ENCODE measurements at places on chromosomes 13 and 19.

- no peak for DNase-seq
Measured at GRCh38 chr13:24348797-24349515, 39.6 kb downstream of the C1QTNF9 start.

DNA sequence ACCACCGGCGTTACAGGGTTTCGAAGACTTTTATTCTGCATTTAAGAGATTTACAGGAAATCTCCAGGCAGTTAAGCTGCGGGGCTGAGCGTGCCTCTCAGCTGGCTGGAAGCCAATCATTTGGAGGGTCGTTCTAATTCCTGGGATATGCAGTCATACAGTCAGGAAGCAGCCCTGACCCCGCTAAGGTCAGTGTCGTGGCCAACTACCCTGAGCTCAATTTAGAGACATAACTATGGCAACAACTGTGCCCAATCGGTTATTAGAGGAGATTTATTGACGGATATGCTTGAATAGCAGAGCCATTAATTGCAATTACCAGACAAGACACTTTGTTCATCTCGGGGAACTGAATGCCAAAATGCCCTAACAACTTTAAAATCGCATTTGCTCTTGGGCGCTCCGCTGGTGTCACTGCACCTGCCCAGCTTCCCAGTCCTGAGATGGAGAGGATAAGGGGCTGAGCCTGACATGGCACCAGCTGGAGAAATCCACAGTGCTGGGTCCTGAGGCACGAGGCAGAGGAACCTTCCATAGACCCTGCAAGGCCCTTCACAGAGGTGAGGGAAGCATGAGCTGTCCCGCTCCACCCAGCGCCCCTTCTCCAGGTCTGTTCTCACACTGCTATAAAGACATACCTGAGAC is 15.1 kb upstream of the ZNF507 start:
- no peak for DNase-seq

GRCh38 chr19:18849838-18850400 is 18.2 kb downstream of the UPF1 start:
- no peak for DNase-seq

- no peak for DNase-seq
Measured at GRCh38 chr13:113365583-113365970, 1.6 kb upstream of the GRTP1 start.

DNA sequence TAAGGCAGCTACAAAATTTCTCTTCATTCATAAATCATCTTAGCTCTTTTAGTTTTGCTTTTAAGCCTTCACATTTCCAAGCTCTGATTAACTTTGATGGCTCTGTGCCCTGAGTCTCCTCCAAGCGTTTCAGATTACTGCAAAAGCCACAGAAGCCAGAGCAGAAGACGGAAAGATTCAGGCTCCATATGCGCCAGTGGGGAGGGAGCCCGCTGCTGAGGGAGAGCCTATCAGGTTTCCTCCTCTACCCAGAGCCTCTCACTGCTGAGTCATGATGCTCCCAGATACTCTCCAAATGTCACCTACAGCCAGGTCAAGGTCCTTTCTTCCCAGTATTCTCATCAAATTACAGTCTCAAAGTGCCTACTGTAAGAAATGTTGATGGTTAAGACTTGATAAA is 193.6 kb downstream of the RAP2A start:
- DNase-seq = peak; percentile 65

DNA sequence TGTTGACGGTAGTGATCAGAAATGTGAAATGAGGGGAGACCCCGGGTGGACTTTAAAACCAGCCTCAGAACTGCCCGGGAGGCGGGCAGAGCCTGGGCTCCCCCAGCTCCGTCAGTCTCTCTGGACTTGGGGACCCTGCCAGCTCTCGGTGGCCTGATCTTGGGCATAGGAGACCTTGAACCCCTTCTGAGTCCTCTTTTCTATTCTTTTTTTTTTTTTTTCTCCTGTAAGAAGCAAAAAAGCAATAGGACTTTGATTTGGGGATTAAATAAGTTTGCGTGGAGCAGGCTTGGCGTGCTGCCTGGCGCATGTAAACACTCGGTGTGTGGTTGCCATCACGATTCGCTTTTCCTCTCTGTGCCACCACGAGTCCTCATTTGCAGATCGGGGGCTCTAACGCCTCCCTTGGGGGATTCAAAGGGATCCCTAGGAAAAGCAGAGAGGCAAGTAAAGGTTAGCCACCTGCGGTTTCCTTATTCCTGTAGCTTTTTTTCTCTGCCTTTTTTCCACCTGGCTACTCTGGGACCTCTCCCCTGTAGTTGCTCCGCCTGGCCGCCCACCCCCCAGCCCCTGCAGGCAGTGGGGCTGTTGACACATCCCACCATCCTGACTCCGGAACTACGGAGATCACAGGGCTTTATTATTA is 1.3 kb downstream of the SAFB start:
- DNase-seq = no peak

- no peak for DNase-seq
Measured at GRCh38 chr19:17112700-17113099, 37.1 kb downstream of the MYO9B start.

- no peak for DNase-seq
Measured at GRCh38 chr13:95535243-95535642, 17.3 kb upstream of the CLDN10 start.

DNA sequence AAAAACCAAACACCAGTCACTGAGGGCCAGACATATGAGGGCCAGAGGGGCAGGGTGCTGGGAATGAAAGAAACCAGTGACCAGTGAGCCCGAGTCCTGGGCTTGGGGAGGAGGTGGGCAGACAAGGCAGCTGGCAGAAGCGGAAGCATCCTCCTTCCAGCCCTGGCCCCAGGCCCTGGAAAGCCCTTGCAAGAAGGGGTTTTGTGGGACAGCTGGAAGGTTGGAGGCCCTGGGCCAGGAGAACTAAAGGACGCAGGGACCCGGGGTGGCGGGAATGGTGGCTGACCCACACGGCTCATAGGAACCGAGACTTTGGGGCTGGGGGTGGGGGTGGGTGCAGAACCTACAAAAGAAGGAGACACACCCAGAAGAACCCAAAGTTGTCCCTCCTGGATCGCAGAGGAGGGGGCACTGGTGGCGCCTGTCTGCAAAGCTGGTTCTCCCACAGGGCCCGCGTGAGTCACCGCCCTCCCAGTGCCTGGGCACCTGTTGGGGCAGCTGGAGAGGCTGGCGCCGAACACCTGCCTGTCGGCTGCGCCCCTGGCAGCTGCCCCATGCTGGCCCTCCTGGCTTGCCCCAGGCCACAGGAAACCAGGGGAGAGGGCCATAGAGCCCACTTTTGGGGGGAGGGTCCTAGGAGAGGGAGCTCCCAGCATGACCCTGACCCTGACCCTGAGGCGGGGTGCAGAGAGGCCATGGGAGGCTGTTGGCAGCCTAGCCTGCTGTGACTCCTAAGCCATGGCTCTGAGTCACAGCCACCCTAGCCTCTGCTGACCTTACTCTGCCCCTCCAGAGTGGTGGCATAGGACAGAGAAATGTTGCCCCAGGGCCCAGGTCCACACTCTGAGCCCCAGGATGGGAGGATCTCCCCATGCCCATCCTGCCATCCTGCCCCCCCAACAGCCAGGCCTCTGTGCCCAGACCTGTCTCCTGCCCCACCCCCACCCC is 802 bp downstream of the DMPK start:
- no peak for DNase-seq

DNA sequence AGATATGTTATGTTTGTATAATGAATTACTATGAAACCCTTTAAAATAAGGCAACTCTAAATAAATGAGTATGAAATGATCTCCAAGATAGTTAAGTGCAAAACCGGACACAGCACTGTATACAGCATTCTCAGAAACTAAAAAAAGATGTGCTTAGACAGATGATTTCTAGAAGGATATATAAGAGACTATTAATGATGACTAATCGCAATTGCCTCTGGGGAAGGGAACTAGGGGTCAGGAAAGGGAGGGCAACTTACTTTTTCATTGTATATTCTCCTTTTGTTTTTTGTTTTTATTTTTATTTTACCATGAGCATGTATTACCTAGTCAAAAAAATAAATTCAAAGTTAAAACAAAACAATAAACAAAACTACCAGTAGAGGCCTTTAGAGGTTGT is 12.8 kb downstream of the PEG3 start:
- no peak for DNase-seq

- DNase-seq = no peak
Measured at GRCh38 chr13:74569251-74569650, 435.0 kb upstream of the KLF12 start.

- DNase-seq = no peak
Measured at GRCh38 chr19:14686411-14686810, 3.4 kb upstream of the ZNF333 start.

DNA sequence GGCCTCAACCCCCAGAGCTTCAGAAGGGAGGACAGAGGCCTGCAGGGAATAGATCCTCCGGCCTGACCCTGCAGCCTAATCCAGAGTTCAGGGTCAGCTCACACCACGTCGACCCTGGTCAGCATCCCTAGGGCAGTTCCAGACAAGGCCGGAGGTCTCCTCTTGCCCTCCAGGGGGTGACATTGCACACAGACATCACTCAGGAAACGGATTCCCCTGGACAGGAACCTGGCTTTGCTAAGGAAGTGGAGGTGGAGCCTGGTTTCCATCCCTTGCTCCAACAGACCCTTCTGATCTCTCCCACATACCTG is 969 bp upstream of the CEACAM5 start:
- DNase-seq = no peak

GRCh38 chr19:10316229-10317044 is 622 bp upstream of the FDX2 start:
- no peak for DNase-seq

DNA sequence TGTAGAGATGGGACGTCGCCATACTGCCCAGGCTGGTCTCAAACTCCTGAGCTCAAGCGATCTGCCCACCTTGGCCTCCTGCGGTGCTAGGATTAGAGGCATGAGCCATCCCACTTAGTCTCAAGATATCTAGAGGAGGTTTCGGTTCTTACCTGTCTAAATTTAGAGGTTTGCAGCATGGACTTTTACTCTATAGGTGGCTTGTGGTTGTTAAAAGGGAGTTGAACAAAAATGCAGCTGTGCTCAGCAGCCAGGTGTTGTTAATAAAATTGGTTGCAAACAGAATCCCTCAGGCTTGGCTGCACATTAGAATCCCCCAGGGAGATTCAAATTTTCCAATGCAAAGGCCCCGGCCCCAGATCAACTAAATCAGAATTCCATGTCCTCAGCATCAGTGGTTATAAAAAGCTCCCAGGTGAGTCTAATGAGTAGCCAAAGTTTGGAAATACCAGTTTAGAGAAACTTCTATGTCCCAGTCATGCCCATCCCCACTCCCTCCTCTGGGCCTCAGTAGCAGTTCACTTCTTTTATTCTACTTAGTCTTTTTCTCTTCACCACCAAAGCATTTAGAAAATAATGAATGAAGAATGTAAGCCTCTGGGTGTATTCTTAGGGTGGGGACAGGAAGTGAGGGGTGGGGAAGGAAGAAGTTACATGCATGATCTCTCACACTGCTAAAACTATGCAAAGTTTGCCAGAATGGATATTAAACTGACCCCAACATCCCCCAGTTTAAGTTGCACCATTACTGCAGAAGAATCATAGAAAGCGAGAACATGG is 471.0 kb downstream of the COG6 start:
- no peak for DNase-seq

DNA sequence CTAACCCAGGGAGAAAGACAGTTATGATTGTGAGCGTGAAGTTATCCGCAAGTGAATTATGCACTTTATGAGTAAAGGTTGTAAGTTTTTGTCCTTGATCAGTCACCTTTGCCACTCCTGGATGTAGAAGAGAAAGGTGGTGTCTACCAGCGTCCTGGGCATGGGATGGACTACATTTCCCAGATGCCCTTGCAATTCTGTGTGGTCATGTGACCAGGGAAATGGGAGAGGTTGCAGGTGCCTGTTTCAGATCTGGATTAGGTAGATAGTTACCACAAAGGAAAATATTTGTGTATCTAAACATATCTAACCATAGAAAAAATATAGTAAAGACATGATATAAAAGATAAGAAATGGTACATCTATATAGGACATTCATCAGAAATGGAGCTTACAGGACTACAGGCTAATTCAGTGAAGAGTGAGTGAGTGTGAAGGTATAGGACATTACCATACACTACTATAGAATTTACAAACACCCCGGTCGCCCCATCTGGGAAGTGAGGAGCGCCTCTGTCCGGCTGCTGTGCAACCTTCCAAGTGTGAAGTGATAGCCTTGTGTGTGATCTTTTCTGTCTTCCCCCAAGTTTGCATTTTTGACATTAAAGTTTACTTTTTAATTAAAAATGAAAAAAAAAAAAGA is 51.6 kb upstream of the CACNA1A start:
- DNase-seq = no peak

All from AG04449 (cell line).